ENCODE measurements at places on chromosomes 5 and 9.

DNA sequence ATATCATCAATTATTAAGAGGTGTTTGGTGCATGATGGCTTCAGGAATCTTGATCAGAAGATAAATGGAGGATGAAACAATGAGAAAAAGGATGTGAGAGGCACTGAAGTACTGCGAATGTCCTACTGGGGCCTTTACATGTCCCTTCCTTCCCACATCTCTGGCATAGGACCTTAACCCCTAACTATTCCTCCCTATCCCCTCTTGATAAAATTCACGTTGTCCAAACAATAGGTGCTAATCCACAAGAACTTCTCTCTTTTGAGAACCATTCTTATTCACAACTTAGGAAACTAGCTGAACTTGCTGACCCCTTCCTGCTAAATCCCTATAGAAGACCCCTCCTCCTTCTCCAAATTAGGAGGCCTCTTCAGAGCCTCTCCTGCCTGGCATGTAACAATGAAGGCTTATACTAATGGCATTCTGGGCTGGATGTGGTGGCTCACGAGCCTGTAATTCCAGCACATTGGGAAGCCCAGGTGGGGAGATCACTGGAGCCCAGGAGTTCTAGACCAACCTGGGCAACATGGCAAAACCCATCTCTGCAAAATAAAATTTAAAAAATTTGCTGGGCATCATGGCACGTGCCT lies 276.5 kb upstream of the SMARCA2 start:
- DNase-seq = no peak

DNA sequence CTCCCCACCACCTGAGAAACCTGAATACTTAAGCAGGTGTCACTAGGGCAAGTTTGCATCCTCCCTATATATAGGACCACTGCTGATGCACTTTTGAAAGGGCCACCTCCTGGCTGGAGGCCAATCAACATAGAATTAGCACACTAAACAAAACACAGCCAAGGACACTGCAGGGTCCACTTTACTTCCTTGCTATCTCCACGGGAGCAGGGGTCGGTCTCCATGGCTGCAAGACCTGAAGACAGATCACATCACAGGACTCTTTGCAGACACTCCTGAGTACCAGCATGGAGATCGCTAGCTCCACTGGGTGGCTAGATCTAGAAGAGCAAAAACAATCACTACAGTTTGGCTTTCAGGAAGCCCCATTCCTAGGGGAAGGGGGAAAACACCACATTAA lies 72.3 kb downstream of the C9orf153 start:
- DNase-seq = peak; percentile 4

- DNase-seq = peak; percentile 50
Observed at GRCh38 chr5:176994460-176995121, 12.0 kb downstream of the UIMC1 start.

DNA sequence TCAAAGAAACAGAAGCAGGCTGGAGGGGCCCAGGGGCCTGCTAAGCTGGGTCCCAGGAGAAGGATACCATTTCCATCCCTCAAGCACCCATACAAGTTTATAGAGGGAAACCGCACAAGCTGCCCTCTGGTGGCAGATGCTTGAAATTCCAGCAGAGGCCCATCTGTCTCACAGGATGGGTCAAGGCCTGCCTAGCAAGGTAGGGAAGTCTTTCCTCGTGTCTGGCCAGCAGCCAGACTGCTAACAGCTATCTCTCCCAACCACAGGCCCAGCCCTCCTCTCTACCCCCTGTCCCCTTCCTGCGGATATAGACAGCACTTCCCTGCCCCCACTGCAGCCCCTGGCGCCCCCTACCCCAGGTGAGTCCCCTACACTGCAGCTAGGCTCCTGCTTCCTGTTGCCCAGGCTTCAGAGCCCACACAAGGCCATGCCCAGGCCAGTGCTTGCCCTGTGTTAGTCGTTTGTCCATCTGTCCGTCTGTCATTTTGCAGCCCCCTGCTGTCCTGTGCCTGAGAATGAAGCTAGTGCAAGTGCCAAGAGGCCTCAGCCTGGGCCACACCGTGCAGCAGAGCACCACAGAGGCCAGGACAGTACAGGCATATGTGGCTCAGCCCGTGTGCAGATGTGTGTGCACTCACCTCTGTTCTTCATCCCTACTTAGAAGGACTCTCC lies 26.2 kb downstream of the TCF7 start:
- peak; percentile 79 for DNase-seq

DNA sequence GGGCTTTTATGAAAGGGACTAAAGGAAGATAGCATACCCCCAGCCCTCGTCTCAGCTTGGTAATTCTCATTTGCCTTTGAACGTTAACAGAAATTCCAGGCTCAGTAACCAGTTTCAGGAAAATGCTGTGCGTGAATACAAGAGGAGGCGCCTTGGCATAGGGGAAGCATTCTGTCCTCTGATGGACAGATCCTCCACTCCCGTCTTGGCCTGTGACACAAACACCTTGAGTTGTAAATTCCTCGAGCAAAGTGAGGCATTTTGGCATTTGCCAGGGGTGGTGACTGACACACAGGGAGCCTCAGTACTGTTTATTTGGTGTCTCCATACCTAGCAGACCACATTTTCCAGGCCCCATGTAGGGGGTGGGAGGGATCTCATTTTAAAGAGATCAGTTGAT lies 44.8 kb downstream of the APTX start:
- DNase-seq = no peak

DNA sequence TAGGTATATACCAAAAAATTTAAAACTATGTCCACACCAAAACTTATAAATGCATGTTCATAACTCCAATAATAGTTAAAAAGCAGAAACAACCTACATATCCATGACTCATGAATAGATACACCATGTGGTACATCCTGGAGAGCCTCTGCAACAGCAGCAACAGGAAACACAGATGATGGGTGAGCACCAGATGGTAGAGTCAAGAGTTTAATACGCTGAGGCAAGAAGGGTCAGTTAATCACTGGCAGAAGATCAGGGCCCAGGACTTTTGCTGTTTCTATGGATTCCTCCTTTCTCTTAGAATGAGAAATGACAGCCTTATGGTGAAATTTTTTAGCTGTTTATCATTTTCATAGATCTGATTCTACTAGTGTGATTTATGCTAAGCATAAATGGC lies 351.8 kb upstream of the ADAMTSL1 start:
- peak; percentile 14 for DNase-seq

DNA sequence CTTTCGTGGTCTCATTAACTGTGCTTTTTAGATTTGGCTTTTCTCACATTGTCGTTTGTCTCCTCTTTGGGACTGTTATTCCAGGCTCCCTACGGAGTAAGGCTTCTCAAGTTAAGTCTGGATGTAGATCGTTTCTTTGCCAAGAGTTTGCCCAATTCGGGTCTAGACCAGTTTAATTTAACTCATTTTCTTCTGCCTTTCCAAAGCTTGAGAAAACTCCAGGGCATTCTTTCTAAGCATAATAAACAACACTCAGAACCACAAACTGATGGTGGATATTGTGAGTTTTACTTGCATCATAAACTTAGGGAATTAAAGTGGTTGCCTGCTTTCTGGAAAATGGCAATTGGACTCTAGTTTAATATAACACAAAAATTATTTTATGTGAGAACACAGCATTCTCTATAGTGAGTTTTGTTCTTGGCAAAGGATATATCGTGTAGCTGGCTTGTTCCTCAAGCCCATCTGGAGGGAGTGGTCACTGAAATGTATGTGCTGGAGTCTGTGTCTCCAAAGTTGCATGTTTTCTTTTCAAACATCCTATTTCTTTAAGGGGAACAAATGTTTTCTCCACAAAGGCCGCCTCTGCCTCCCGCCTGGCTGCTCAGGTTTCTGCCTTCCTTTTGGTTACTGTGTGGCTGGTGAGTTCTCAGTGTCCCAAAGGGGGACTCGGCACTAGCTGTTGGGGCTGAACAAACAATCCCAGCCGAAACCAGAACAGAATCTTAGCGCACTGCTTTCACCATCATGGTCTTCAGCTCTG lies 211.3 kb upstream of the FBN2 start:
- DNase-seq = peak; percentile 2

DNA sequence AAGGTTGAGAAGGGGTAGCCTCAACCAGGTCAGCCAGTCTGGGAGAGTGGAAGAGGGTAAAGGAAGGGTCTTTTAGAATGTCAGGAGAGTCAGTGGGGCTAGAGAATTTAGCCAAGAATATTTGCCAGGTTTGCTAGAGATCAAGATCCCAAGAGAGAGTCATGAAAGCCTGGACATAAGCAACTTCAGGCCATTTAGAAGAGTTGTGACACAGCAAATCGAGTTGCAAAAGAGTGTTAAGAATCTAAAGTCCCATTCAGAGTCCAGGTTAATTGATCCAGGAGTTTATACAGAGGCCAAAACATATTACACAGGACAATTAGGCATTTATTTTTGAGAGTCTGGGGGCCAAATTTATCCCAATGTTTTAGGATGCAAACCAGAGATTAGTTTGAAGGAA lies 1260.1 kb upstream of the ACO1 start:
- DNase-seq = no peak

GRCh38 chr9:21806644-21807043 lies 4.2 kb downstream of the MTAP start:
- DNase-seq = no peak

- DNase-seq = peak; percentile 79
Observed at GRCh38 chr5:68522863-68523262, 307.3 kb downstream of the PIK3R1 start.

GRCh38 chr9:133888048-133888808 lies 103.9 kb downstream of the VAV2 start:
- no peak for DNase-seq

DNA sequence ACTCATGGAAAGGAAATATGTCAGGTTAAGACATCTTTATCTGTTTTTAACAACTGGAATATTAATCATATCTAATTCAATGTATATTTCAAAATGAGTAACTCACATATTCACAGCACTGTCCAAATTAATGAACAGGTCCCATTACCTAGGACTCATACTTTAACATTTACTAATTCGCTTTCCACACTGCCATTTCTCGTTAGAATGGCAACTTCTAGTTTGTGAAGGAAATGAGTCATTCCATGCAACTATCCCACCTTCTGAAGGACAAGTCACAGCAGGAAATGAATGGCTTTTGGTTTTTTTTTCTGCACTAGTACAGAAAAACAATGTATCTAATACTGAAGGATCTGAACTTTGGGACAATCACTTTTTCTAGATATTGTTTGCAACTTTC lies 24.6 kb upstream of the IFNK start:
- DNase-seq = peak; percentile 20
